ENCODE measurements at places on chromosomes 2 and 18.

- DNase-seq: no peak
Observed at GRCh38 chr2:43759195-43759594, 14.6 kb upstream of the DYNC2LI1 start.

- DNase-seq: no peak
Observed at GRCh38 chr2:20001361-20001863, 11.1 kb downstream of the MATN3 start.

- DNase-seq: no peak
Observed at GRCh38 chr2:165009466-165009865, 54.1 kb upstream of the SLC38A11 start.

GRCh38 chr2:231713730-231714638 is 5.7 kb downstream of the PTMA start:
- DNase-seq: no peak

DNA sequence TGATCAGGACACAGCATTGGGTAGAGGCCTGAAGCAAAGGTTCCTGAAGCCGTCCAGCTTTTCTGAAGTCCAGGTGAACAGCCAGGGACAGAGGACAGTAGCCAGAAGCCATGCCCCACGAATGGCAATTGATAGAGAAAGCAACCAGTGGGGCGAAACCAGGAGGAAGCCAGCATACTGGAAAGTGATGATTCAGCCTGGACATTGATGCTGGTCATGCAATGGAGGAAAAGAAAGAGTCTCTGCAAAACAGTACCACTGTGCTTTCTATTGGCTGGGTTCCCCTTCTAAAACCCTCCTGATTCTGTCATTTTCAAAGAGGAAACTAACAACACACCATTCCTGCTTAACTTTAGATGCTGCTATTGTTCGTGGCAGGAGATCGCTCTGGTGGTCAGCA is 221.4 kb upstream of the EPAS1 start:
- no peak for DNase-seq

- no peak for DNase-seq
Observed at GRCh38 chr2:169640104-169640503, 54.1 kb downstream of the CFAP210 start.
